ENCODE measurements at places on chromosomes 2 and 18.

DNA sequence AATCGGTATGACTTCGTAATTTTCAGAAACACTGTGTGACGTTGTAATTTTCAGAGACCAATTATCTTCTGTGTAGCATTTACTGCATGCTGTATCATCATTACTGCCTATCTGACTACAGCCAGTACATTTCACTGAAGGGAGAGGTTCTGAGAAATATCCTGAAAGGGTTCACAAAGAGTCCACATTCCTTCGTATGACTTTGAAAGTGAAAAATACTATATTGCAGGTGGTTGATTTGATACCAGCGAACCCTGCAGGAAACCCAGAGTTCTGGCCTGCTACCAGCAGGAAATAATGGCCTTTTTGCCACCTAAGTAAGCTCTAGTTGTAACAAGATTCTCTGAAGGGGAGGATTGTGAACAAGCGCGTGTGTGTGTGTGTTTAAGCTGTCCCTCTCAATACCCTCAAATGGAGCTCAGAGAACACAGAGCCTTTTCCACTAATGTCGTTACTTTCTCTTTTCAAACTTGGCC, 155.5 kb downstream of the ARHGAP28 start:
- DNase-seq = no peak

GRCh38 chr2:73907840-73908452, 15.1 kb downstream of the ACTG2 start:
- peak; percentile 12 for DNase-seq

DNA sequence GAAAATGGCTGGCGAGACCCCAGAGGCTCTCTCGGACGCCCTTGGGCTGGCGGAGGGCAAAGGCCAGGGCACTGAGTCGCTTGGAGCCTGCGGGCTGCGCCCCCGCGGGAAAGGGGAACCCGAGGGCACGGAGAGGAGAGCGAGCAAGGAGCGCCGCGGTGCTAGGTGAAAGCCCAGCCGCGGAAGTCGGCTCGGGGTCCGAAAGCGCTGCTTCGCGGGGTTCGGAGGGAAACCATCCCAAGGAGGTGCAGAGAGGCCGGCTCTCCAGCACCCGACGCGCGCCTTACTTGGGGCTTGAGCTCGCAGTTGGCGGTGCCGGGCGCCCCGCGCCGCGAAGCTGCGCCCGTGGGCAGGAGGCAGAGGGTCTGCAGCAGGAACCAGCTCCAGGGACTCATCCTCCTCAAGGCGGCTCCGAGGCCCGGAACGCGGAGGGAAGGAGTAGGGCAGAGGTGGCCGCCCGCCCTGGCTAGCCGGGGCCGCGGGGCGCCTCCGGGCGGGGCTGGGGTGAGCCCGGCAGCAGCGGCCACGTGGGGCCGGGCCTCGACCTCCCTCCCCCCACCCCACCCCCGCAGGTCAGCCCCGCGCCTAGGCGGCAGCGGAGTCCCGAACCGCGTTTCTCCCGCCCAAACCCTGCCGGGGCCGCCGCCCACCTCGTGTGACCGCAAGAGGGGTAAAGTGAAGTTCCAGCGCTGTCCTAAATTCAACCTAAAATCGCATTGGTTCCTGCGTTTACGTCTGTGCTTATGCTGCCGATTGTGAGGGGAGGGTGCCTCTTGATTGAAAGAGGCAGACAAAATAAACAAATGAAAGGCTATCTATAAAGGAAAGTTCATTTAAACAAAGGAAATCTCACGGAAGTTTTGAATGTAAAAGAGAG, at the start of gene TRABD2A:
TSS of gene TRABD2A (minus strand) at position 440 of the 877 bp plus-strand sequence. CDS start at position 395, 45 bp downstream.
- no peak for DNase-seq

- no peak for DNase-seq
Observed at GRCh38 chr2:28352104-28352503, 40.6 kb upstream of the FOSL2 start.

DNA sequence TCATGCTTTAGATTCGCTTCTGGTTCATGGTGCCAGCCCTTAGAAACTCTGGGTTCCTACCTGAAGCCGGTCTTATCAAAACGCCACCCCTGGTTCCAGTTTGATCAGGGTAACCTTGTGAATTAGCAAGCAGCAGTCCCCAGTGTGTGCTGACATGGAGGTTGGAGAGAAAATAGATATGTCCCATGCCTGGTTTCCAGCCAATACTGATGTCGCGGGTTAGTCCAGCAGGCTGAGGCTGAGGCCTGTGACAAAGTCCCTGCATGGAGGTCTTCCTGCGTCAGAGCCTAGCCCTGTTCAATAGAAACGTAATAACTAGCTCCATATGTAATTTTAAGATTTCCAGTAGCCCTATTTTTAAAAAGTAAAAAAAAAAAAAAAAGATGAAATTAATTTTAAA, 28.2 kb downstream of the LPIN1 start:
- DNase-seq = no peak

DNA sequence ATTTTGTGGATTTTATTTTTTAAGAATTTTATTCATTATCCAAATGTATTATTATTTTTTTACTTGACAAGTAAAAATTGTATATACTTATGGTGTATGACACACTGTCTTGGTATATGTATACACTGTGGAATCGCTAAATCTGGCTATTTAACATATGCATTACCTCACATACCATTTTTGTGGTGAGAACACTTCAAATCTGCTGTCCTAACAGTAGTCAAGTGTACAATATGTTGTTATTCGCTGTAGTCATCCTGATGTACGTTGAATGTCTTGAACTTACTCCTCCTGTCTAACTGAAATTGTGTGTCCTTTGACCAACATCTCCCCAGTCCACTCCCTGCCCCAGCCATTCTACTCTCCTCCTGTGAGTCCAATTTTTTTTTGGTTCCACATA, 153.2 kb upstream of the PTPRM start:
- DNase-seq = no peak

- DNase-seq = no peak
Observed at GRCh38 chr2:68846091-68846490, 25.1 kb downstream of the BMP10 start.

Measured in stimulated activated CD4-positive, alpha-beta T cell treated with anti-CD3 and anti-CD28 coated beads, Interleukin-1b, Interleukin-23, amount 100 ng/mL, for 1 hour (primary cell).